ENCODE measurements at places on chromosomes 2 and 18.

DNA sequence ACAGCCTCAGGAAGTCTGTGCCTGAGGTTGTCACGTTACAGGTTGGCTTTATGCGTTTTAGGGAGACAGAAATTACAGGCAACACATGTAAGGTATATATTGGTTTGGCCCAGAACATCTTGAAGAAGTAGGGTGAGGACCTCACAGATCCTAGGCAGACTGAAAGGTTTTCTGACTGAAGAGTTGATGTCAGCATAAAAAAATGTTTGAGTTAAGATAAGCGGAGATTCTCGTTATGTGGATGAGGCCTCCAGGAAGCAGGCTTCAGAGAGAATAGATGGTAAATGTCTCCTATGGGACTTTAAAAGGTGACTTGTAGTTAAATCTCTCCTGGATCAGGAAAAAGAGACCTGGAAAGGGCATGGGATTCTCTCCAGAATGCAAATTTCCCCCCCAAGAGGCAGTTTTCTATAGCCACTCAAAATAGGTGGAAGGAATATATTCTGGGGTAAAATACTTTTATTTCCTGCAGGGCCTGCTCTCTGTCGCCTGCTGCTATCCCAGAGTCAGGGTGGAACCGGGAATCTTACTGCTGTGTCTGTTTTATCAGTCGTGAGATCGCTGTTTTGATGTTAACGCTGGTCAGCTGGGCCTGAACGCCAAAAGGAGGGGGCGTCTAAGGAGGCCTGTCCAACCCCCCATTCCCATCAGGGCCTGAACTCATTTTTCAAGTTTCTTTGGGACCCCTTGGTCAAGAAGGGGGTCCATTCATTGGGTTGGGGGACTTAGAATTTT is 171.1 kb downstream of the HDAC4 start:
- no peak for DNase-seq

DNA sequence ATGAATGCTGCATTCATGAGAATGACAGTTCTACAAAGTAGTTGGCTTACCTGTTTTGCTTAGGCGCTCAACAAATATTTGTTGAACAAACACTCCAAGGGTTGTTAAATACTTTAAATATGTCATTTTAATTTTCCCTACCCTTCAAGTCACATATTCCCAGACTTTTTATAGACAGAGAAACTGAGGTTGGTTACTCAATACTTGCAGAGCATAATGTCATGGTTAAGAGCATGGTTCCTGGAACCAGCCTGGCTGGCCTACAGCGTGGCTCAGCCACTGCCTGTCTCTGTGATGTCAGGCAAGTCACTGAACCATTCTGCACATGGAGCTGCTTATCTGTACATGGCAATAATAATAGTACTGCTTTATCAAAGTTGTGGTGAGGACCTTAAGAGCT is 120.0 kb upstream of the STK17B start:
- no peak for DNase-seq

DNA sequence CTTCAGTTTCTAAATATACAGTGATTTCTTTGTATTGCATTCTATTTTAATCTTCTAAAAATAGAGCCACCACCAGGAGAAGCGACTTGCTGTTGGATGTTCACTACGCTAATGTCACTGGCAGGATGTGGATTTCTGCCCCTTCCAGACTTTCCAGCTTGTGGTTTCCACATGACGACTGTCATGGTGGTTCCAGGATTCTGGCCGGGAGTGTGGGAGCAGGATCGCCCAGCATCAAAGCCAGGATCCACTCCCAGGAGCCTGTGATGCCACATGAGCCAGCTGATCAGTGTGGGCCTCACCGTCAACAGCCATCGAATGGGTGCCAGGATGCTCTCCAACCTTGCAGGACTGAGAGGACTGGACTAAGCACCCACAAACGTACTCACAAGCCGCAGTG is 148.8 kb downstream of the HDAC4 start:
- DNase-seq: no peak

- DNase-seq: no peak
Measured at GRCh38 chr2:10533811-10534321, 85.7 kb upstream of the ODC1 start.

- DNase-seq: no peak
Measured at GRCh38 chr18:30775629-30776028, 266.9 kb downstream of the DSC3 start.

DNA sequence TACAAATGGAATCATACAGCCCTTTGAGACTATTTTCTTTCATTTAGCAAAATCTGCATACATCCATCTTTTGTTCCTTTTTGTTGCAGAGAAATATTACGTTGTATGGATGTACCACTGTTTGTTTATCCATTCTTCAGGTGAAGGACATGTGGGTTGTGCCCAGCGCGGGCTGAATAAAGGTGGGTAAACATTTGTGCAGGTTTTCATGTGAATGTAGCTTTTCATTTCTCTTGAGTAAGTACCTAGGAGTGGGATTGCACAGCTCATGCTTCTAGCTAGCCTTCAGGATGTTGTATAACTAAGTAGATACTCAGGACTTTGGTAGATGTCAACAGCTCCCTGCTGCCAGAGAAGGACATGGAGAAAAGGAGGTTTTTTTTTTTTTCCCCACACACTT is 50.6 kb upstream of the SPRED2 start:
- no peak for DNase-seq

DNA sequence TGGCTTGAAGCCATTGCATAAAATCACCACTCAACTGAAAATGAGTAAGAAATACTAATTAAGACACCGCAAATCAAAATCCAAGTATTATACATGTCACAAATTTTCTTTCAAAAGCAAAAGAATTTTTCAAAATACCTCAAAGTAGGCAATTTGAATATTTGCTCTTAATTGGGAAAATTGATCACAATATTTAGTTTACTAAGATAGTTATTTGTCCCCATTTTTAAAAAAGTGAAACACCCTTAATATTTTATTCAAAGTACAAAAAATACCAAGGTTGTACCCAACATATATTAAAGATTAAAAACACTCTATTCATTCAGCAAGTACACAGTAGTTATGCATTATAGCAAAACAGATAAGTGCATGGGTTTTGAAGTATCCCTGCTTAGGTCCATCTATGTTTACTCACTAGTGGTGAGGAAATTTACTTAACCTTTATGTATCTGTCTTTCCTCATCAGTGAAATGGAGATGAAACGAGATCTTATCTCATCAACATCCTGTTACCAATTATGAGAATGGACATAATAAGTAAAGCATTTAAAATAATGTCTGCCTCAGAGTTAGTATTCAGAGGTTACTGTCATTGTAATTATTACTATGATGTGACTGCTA is 35.1 kb downstream of the VPS54 start:
- no peak for DNase-seq

DNA sequence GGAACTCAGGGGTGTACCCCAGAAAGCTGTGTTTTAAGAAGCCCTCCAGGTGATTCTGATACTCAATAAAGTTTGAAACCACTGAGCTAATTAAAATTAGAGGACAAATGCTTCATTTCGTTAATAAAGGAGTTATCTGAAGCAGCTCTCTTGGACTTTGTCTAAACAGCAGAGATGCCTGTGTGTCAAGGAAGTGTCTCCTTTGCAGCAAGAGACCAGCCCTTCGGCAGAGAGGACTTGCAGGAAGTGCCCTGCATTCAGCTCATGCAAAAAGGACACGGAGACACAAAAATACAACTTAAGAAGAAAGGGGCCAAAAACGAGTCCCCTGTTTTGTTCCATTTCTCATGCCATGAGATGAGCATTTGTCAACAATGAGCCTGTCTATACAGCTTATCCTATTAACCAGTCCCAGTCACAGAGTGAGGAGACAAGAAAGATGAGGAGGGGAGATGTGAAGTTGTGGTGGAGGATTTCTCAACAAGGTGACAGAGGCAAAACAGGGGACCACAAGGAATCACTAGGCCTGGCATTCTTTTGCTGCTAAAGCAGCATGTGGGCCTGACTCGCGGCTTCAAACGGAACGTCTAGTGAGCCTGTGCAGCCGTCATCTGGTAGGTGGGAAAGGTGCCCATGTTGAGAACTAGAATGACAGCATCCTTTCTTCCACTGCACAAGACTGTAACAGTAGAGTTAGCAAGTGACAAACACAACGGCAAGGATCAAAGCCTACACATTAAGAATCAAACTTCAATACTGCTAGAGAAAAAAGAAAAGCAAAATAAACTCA is 152.3 kb downstream of the ANTXR1 start:
- no peak for DNase-seq

GRCh38 chr18:77344786-77345500 is 95.3 kb downstream of the GALR1 start:
- DNase-seq: no peak

- no peak for DNase-seq
Measured at GRCh38 chr2:140063356-140063755, 1283.2 kb upstream of the NXPH2 start.

DNA sequence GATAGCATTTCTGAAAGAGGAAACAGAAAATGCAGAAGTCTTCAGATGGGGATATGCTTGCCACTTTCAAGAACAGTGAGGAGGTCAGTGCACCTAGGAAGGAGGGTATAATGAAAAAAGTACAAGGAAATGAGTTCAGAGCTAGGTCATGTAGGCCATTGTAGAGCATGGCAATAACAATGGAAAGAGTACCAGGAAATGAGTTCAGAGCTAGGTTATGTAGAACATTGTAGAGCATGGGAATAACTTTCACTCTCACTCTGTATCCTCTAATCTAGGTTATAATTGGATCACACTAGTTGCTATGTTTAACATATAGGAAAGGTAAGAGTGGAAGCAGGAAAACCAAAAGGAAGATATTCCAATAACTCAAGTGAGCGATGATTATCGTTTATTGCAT is 12.3 kb downstream of the SCG2 start:
- no peak for DNase-seq

DNA sequence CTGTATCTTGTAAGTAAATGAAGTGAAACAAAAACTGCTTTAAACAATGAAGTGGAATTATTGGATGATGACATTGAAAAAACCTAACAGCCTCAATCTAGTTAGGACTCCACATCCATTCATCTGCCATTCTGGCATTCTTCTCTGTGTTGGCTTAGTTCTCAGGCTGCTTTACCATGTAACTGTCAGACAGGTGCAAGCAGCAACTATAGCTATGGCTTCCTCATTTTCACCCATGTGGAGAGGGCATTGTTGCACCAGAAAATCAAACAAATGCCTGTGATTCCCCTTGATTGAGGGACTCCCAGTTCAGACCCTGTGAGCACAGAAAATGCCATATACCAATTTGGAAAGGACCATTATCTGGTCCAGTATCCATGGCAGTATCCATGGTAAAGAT is 129.5 kb upstream of the NYAP2 start:
- no peak for DNase-seq

DNA sequence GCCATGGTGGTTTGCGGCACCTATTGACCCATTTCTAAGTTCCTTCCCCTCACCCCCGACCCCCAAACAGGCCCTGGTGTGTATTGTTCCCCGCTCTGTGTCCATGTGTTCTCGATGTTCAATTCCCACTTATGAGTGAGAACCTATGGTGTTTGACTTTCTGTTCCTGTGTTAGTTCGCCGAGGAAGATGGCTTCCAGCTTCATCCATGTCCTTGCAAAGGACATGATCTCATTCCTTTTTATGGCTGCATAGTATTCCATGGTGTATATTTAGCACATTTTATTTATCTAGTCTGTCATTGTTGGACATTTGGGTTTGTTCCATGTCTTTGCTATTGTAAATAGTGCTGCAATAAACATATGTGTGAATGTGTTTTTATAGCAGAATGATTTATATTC is 183.6 kb downstream of the GBX2 start:
- DNase-seq: no peak

GRCh38 chr18:62026586-62026985 is 133.8 kb upstream of the RNF152 start:
- DNase-seq: no peak

DNA sequence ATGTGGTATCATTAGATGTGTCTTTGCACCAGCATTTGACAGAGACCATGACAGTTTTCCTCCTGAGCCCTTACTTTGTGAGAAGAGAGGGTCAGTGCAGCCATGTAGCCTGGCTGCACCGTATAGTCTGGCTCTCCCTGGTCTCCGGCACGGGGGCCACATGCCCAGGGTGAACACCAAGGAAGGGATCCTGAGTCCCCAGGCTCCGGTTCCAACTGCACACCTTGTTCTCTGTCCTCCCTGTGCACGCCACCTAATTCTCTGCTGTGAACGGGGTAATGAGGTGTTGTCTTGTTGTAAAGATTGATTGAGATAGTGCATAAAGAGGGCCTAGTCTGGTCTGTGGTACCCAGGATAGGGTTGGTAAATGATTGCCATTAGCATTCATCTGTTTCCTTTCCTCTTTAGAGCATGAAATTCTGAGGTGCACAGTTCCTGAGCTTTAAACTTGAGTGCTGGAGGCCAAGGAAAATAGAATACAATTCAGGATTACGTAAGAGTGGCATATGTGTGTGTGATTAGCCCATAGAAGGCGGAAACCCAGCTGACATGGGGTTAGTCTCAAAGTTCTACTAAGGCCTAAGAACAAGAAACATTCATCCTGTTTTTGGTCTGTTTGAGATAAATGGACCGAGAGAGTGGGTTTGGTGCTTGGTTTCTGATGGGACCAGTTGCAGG is 55.5 kb downstream of the NCK2 start:
- DNase-seq: no peak
